T-cell (primary cell): ENCODE measurements at places on chromosomes 6 and 20.

DNA sequence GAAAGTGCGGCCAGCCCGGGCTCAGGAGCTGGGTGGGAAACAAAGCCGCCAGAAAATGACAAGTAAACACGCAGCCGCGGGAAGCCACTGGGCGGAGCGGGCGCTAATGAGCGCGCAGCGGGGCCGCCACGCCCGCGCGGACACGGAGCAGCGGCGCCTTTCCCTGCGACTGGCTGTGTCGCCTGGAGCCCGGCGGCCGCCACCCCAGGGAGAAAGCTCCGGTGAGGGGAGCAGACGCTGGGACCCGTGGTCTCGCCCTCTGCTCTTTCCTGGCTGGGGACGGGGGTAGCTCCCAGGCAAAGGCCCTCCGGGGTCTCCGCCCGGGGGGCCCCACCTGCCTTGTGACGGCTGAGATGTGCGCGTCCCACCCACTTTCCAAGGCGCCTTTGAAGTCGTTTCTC, 54.9 kb downstream of the PRR18 start:
- DNase-seq = no peak

- DNase-seq = no peak
Measured at GRCh38 chr6:3518356-3519190, 61.7 kb upstream of the SLC22A23 start.

DNA sequence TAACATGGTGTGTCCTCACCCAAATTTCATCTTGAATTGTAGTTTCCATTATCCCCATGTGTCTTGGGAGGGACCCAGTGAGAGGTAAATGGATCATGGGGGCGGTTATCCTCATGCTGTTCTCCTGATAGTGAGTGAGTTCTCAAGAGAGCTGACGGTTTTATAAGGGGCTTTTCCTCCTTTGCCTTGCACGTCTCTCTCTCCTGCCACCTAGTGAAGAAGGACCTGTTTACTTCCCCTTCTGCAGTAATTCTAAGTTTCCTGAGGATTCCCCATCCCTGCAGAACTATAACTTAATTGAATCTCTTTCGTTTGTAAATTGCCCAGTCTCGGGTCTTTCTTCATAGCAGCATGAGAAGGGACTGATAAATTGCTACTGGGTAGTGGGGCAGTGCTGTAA, 789.3 kb downstream of the FRK start:
- no peak for DNase-seq

GRCh38 chr20:42005211-42005610, 387.0 kb upstream of the CHD6 start:
- no peak for DNase-seq

DNA sequence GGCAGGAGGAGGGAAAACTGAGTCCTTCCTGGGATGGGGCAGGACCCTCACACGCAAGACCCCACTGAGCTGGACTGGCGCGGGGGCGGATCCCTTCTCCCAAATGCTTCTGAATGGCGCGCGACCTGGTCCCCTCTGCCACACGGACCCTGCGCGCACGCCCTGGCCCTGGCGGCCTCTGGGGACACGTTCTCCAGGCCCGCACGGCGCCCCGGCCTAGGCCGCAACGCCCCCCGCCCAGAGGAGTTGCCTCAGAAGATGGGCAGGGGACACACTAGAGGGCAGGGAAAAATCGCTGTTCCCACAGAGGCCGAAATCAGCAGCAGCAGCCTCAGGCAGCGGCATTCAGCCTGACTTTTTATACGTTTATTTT, 45.2 kb upstream of the OSTM1 start:
- DNase-seq = no peak

GRCh38 chr6:34658605-34659265, 37.8 kb downstream of the ILRUN start:
- no peak for DNase-seq

- no peak for DNase-seq
Measured at GRCh38 chr6:83463886-83464285, 33.0 kb upstream of the ME1 start.

DNA sequence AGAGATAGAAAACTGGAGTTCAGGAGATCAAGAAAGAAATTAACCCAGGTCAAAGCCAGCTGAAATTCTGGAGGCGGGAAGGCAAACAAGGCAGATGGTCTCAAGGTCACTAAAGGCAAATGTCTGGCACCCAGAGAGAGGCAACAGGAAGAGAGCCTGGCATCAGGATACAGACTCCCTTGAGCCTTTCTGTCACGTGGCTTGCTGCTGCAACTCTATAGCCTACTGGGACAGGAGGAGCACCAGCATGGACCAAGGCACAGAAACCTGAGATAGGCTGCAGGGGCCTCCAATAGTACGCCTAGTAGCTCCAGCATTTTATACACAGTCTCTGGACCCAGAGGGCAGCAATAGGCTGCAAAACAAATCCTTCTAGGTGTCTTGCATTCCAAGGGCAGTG, 75.1 kb downstream of the SEL1L2 start:
- DNase-seq = no peak

DNA sequence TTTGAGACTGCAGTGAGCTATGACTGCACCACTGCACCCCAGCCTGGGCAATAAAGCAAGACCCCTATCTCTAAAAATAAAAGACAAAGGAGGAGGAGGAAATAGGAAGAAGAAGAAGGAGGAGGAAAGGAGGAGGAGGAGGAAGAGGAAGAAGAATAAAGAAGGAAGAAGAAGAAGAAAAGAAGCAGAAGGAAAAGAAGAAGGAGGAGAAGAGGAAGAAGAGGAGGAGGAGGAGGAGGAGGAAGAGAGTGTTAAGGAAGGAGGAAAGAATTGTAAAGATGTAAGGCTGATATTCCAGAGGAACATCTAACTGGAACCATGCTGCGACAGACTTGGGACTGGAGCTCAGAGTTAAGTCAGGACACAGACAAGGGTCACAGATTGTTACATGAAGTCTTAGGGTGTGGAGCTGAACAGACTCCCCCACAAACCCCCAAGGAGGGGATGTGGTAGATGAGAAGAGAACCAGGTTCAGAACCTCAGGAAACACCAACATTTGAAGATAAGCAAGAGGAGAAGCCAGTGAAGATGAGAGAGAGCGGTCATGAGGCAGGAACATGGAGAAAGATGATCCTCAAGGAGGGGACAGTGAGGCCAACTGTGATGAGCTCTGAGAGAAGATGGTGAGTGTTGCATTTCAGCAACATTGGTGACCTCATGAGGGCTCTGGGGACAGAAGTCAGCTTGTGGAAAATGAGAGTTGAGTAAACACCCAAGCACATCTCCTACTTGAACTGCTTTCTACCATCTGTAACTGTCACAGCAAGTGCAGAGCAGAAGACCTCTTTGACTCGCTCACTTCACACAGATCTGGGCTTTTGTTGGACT, 118.2 kb downstream of the CD164 start:
- DNase-seq = no peak

DNA sequence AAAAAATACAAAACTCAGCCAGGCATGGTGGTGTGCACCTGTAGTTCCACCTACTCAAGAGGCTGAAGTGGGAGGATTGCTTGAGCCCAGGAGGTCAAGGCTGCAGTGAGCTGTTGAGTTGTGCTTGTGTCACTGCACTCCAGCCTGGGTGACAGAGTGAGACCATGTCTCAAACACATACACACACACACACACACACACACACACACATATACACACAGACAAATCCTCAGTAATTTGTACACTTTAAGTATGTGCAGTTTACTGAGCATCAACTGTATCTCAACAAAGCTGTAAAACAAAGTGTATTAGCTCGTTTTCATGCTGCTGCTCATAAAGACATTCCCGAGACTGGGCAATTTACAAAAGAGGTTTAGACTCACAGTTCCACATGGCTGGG, 7.3 kb downstream of the TFB1M start:
- no peak for DNase-seq

- DNase-seq = no peak
Measured at GRCh38 chr6:112266331-112266730, 12.0 kb upstream of the LAMA4 start.

- no peak for DNase-seq
Measured at GRCh38 chr6:101907356-101908217, 514.1 kb downstream of the GRIK2 start.

DNA sequence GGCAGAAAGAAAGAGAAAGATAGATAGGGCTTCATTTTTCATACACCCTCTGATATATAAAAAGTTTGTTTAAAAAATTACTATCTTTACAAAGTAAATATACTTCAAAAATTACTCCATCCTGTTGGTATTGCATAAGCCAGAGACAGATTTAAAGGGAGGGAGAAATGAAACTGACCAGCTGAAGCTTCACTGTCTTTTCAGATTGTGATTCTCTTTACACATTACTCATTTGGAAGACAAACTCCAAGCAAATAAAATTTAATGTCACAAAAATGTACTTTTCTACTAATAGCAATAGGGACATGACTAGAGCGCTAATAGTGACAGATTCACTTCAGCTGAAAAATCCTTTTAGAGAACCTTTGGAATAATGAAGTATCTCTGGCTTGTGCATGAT, 38.6 kb upstream of the MARCKS start:
- no peak for DNase-seq

- no peak for DNase-seq
Measured at GRCh38 chr20:30168800-30169138, 1088.7 kb upstream of the DEFB115 start.

DNA sequence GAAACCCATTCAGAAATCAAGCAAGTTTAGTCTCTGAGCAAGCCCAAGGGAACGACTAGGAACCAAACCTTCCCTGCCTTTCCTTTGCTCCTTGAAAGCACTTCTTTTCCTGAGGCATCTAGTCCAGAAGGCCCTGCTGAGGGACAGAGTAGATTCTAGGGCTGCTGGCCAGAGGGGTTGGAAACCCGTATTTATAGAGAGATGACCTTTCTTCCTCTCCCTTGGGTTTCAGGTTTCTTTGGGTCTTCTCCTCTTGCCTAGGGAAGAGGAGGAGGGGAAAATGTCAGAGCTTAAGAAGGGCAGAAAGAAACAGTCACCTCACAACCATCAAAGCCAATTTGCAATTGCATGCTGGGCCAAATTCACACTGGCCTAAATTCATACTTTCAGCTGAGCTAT, 5.8 kb downstream of the APOBEC2 start:
- no peak for DNase-seq

GRCh38 chr6:72657407-72658197, 35.7 kb downstream of the KCNQ5 start:
- DNase-seq = no peak

DNA sequence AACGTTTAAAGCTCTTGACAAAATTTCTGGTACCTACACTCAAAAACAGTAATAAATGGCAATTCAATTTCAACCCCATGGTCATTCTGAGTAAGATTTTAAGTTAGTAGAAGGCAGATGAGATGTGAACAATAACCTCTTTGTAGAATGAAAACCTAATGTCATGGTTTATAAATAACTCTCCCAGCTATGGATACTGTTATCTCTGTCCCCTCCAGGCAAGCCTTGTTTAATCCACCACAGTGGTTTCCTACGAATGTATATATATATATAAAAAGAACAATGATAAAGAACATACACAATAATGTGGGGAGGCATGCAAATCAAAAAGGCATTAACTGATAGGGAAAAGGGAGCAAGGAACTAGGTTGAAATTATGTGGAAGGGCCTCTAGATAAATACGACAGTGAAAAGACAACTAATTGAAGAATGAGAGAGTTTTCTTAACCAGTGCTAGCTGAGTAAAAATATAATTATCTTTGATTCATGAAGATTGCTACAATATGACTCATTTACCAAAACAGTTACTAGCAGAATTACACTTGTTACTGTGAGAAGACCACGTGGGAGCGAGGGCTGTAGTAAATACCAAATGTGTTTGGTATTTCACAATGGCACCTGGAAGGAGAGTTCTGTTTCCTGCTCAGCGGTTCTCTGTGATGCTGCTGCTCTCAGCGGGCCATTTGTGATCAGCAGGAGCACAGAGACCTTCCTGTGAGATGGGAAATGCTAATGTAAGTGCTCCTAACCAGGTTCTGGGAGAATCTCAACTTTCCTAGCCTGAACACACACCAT, 173.7 kb downstream of the MBOAT1 start:
- no peak for DNase-seq

GRCh38 chr6:121067381-121067780, 266.9 kb downstream of the TBC1D32 start:
- no peak for DNase-seq

GRCh38 chr6:131730264-131730663, 19.4 kb upstream of the CTAGE9 start:
- DNase-seq = no peak

- no peak for DNase-seq
Measured at GRCh38 chr6:161038229-161039031, 46.9 kb downstream of the MAP3K4 start.

DNA sequence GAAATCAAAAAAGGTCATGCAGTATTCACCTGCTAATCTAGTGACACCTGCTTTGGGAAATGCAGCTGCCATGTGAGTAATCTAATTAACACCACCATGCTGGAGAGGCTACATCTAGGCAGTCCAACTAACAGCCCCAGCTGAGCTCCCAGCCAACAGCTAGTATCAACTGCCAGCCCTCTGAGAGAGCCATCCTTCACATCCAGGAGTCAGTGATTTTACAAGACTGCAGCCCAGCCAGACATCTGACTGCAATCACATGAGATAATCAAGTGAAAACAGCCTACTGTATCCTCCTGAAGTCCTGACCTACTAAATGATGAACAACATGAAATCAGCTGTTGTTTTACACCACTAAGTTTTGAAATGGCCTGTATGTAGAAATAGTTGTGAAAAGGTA, 298.4 kb downstream of the TRDN start:
- no peak for DNase-seq

DNA sequence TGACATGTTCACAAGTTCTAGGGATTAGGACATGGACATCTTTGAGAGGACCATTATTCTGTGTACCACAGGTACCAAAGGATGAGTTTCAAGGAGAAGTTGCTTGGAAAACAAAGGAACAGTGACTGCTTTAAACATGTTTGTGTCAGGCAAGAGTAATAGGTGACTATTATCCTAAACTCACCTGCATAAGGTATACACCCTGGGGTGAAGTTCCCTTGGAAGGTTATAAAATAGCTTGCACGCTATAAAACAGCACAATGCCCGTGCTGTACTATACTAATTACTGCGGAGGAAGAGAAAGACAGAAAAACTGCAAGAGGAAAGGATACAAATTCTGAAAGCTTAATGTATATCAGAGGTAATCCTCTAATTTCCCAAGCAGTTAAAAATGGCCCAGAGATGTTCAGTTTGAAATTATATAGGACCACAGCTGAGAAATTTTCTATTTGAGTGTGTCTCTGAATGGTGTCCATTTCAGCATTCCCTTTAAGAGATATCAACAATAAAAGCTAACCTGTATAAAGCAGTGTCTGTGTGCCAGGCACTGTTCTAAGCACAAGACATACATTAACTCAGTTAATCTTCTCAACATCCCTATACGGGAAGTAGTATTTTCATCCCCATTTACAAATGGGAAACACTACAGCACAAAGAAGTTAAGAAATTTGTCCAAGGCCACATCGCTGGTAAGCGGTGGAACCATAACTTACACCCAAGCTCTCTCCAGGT, 19.7 kb downstream of the TBC1D32 start:
- DNase-seq = no peak
